ENCODE measurements at places on chromosomes 7 and 10.

GRCh38 chr7:55486192-55486590 lies 86.1 kb downstream of the VOPP1 start:
- no peak for DNase-seq

DNA sequence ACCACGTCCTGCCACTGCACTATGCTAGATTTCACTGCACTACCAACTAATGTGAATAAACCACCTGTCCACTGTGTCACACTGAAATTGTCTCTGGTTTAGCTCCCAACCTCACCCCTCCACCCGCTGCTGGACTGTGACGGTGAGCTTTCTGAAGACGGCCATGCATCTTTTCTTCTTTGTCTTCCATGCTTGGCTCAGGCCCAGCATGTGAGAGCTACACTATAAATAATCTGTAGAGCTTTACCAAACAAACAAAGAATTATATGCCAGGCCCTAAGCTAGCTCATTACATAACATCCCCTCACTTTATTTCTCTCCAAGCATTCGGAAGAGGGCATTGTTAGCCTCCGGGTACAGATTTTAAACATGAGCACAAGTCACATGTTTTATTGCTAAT lies 633.2 kb downstream of the TNS3 start:
- DNase-seq, result no peak

- DNase-seq, result no peak
Observed at GRCh38 chr7:30367561-30367960, 83.2 kb downstream of the ZNRF2 start.

- DNase-seq, result peak; percentile 36
Observed at GRCh38 chr7:30465811-30466180, 12.8 kb downstream of the NOD1 start.

GRCh38 chr10:29037348-29038113 lies 251.3 kb upstream of the LYZL1 start:
- no peak for DNase-seq

DNA sequence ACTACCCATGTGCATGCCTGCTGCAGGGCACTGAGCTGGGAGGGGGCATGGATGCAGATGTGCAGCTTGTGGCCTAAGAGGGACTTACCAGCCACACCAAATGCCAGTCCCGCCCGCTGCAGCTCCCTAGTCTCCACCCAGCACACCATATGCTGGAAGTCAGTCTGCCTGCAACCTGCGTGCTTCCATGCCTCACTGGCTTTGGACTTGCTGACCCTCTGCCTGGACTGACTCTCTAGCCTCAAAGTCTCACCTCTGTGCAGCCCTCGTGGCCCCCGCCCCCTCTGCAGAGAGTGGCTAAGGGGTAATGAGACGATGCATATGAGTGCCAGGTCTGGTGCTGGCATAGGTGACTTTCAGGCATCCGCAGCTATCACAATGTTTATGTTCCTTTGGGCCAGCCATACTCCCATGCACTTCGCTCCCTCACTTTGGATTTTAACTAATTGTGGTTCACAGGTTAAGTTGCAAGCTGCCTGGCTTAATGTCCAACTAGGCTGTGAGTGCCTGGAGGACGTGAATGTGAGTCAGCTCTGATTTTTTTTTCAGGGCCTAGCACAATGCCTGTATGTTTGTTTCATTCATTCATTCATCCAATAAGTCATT lies 21.7 kb downstream of the TRIM8 start:
- no peak for DNase-seq

DNA sequence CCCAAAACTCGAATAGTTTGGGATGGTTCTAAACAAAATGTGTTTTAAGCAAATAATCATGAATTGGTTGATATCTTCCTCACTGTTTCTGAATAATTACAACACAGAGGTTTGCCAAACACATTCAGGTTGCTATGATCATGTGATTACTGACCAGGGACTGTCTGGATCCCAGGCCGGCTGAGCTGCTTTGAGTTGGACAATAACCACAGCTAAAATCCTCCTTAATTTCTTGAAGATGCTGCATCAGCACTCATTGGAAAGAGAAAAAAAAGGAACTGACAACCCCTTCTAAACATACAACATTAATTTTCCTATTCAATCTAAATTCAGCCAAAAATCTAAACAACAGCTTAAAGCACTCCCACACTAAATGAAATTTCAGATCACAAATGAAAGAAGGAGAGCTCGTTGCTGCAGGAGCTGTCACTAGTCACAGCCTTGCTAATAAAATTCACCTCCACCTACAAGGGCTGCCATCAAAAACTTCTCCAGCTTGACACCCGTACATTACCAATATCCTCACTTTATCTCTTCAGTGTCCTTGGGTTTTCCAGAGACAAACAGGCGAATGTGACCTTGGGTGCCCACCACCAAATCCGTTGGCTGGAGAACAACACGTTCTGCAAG lies 560.2 kb downstream of the KCNMA1 start:
- DNase-seq, result peak; percentile 73

Measured in muscle of leg (tissue), 16 donors.